ENCODE measurements at places on chromosomes 2 and 18.

DNA sequence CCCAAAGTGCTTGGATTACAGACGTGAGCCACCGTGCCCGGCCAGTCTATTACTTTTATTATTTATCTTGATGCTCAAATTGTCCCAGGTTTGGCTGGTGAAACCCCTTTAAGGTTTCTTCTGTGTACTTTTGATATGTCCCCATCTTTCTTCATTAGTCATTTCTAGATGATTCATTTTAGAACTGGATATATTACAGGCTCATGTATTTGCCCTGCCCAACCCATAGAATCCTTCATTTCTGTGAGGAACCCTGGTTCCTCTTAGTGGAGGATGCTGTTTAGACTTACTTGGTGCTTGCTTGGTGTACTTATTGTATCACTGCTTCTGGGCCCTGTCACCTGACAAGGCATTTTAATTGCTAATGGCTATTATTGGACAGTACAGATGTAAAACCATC, 40.1 kb downstream of the KCMF1 start:
- DNase-seq = no peak

DNA sequence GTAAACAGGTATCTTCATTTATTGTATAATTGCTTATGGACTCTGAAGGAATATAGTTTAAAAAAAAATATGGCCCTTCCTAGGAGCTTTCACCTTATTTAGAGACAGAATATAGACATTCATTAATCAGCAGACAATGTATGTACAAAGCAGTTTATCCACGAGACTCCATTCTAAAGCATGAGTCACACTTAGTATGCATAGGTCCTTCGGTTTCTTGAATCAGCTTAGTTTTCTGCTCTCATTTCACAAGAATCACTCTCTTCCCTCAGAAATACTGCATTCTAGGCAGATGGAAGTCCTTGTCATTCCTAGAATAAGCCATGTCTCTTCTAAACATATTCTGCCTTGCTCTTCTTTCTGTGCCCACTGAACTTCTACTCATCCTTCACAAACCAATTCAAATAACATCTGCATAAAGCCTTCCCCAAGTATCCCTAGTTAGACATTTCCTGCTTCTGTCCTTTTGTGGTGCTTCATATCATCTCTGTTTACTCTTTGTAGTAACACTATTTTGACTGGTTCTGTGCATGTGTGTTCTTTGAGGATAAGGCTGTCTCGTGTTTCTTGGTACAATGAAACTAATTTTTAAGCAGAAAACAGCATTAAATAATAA, 84.5 kb downstream of the PTRHD1 start:
- no peak for DNase-seq

- DNase-seq = no peak
These were observed 83.7 kb upstream of the RBM44 start for GRCh38 chr2:237714690-237715458.

DNA sequence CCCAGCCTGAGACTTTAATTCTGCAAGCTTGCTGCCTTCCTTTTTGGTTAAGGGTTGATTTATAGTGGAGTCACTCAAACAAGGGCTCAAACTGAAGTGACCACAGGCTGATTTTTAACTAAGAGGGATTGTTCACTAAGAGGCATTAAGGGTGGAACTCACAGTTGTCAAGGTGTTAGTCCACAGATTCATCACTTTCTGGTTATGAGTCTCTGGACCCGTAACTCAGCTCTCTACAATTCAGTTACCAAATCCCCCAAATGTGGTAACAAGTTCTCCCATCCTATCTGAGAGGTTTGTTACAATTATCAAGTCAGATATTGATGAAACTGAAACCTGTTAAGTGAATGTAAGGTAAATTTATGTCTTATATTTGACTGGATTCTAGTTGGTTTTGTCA, 185.9 kb upstream of the KLHL14 start:
- DNase-seq = no peak

- DNase-seq = no peak
These were observed 113.6 kb downstream of the ETAA1 start for GRCh38 chr2:67510745-67511144.

DNA sequence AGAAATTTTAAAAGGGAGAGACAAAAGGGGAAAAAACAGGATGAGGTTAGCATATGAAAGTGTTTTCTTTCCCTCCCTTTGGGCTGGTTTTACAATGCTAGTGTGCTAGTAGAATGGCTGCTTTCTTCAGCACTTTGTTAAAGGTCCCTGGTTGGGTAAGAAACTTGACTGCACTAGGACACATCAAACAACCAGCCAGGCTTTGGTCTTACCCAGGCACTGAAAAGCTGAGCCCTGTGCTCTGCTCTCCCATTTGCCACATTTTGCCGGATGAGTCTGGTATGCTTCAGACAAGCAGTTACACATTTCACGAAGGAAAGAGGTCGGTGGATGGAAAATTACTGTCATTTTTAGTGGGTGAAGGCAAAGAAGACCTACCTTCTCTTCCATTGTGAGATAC, 242.0 kb downstream of the DPP10 start:
- DNase-seq = no peak

DNA sequence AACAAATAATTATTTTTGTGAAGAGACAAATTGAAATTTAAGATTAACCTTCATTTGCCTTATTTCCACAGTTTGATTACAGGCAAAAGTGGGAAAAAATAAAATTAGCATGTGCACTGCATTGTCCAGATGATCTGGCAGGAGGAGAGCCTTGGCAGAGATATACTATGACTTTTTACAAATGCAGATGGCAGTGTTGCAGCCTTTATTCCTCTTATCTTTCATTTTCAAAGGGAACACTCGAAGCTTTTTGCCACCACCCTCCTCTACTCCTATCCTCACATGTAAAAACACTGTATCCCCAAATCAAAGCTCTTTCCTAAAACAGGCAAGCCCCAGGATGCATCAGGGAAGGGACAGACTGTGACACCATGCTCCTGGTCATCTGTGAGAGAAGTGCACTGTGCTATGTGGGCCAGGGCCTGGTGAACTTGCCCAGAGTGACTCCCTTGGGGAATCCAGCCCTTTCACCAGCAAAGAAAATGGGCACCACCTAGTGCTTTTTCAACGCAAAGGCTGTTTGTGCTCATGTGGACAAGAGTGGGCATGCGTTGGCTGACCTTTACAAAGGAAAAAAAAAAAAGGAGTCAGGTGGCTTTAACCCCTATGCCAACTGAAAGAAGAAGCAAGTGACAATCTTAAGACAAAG, 74.7 kb upstream of the ETAA1 start:
- DNase-seq = peak; percentile 30

GRCh38 chr2:205969584-205969983, 116.4 kb downstream of the INO80D start:
- DNase-seq = no peak

- no peak for DNase-seq
These were observed 141.2 kb downstream of the RTN4 start for GRCh38 chr2:54909001-54909400.

- no peak for DNase-seq
These were observed 10.8 kb downstream of the SF3B6 start for GRCh38 chr2:24065341-24065740.

DNA sequence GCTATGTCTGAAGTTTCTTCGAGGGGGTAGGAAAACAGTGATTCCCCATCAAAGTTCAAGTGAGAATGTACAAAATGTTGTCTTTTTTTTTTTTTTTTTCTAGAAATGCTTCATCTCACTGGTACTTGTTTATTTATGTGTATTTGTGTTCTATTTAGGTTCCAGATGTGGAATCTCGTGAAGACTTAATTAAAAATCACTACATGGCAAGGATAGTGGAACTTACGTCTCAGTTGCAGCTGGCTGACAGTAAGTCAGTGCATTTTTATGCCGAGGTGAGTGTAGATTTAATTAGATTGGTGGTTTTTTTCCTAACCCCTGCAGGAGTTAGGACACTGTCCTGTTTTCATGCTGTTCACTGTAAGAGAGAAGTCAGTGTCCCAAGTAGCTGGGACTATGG, 22.8 kb upstream of the STON1 start:
- no peak for DNase-seq

DNA sequence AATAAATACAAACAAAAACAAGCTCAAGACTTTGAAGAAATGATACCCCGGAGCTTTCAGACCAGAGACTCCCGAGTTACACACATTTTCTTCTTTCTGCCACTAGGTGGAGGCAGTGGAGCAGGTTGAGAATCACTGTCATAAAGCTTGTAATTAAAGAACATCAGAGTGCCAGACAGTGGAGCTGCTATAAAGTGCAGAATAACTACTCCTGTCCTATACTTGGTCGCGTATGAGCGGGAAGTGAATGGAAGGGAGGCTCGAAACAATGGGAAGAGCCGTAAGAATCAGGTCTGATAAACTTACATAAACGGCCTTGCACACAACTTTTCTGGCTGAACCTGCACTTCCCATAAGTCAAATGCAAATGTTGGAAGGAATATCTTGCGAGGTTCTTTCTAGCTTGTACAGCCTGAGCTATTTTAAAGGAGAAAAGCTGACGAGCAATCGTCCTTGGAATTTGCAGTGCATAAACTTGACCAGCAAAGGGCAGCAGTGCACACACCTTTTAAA, 189.0 kb downstream of the RPIA start:
- peak; percentile 45 for DNase-seq

DNA sequence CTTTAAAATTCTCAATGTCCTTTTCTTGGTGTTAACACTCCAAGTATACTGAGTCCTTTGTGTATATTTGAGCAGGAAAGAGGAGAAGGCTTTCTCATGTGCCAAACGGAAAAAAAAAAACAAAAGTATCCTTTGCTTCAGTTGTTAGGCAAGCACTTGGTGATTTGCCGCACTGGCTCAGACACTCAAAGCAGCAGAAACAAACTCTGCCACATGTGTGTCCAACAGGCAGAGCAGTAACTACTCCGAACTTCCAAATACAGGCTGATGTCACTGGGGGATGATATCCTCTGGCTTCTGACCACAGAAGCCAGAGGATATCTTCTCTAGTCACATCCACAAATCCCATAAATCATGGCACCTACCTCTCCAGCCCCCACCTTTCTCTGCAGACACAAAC, 108.0 kb upstream of the SALL3 start:
- DNase-seq = no peak

GRCh38 chr2:176699098-176699497, 429.9 kb downstream of the MTX2 start:
- no peak for DNase-seq

DNA sequence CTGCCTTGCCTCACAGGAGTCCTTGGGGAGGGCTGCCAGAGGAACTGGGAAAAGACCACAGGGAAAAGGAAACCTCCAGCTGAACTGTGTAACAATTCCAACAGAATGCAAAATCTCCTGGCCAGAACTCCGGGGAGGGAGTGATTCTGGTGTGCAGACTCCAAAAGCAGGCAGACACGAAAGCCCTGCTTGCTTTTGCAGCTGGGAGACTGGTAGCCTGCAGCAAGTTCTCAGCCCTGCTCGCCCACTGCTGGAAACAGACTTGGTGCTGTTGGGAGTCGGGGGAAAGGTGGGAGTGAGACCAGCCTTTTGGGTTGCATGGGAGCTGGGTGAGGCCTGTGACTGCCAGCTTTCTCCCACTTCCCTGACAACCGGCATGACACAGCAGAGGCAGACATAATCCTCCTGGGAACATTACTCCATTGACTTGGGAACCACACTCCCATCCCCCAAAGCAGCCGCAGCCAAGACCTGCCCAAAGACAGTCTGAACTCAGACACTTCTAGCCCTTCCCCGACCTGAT, 26.0 kb upstream of the NMI start:
- DNase-seq = no peak

DNA sequence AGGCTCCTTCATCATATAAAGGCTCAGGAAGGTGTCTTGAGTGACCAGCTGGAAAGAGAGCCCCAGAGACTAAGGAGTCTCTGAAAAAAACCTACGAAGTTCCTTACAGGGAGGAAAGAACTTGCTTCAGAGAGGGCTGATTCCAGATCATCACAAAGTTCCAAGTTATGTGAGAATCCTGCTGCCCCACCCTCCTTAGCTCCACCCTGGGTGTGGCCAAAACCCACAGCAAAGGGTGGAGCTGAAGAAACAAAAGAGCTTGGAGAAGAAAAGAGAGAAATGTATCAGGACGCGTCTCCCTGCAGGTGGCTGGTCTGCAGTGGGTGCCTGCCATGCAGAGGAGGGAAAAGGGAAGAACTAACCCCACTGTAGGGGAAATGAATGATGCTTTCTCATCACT, 32.8 kb upstream of the ZNF396 start:
- no peak for DNase-seq

DNA sequence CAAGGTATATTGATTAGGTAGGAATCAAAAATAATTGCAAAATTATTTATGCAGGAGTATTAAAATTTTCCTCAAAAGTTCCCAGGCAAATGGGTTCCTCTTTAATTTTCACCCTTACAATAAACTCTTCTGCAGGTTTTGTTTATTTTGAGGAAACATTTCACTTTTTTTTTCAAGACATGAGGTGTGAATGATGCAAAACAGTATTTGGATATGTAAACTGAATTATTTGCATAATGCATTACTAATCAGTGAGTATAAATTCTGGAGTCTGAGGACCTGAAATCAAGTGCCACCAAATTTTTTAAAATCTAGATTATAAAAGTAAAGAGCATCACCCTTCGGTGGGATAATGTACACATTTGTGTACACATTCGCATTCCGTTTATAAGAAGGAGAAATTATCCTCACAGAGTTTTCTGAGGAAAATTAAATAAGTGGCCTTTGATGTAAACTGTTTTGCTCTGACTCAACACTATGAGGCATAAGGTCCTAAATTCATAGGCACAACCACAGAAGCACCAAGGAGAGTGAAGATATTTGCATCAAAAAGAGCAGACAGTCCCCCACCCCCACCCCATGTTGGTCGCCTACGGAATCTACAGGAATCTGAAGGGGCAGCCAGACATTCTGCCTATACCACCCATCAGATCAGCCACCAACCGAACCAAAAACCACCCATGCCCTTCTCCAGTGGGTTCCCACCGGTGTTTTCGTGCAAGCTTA, 33.1 kb downstream of the BCL11A start:
- DNase-seq = no peak

DNA sequence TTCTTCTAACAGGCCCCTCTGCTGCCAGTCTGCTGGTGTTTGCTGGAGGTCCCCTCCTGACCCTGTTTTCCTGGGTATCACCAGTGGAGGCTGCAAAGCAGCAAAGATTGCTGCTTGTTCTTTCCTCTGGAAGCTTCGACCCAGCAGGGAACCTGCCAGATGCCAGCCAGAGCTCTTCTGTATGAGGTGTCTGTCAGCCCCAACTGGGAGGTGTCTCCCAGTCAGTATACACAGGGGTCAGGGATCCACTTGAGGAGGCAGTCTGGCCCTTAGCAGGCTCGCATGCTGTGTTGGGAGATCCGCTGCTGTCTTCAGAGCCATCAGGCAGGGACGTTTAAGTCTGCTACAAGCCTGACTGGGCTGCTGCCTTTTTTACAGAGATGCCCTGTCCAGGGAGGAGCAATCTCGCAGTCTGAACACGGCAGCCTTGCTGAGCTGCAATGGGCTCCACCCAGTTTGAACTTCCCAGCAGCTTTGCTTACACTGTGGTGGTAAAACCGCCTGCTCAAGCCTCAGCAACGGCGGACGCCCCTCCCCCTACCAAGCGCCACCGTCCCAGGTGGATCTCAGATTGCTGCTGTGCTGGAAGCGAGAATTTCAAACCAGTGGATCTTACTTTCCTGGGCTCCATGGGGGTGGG, 29.9 kb downstream of the CHCHD5 start:
- DNase-seq = no peak

- DNase-seq = no peak
These were observed 32.9 kb downstream of the CAVIN2 start for GRCh38 chr2:191813943-191814342.

DNA sequence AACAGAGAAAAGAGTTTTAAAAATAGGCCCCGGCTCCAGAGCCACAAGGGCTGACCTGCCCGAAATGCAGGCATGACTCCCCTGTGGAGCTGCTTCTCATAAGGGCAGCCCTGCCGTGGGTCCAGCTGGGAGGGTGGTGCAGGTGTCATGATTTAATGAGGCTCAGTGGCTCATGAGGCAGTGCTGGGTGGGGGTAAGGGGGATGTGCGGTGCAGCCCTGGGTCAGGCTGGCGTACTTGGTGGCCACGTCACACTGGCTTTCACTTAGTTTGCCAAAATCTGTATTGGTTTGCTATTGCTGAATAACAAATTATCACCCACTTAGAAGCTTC, 33.6 kb downstream of the HJURP start:
- DNase-seq = no peak

Measured in NCI-H1694 treated with DMSO at 0.1 percent for 48 hours (cell line).